ENCODE measurements at places on chromosomes 7 and 10.

DNA sequence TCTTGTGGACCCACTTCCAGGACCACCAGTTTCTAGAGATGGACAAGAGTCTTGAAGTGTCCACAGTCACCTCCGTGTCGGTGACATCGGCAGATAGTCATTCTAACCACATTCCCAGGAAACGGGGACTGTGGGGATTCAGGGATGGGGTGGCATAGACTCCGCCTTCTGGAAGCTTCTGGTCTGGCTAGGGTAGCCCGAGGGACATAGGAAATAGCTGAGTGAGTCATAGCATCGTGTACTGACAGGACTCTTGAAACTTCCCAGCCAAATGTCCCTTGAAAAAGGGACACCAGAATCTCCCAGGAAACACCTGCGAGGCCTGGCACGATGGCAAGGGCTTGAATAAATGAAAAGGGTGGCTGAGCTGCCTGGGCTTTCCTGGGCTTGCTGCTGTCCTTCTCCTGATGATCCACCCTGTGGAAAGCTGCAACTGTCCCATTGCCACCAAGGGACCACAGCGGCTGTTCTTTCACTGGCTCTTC lies 84.1 kb upstream of the LRRC4 start:
- H3K4me1 ChIP-seq, result no peaks in the 10 kb centered on the region
- H3K4me3 ChIP-seq, result no peak overlapping the region
- no peaks in the 10 kb centered on the region for H3K36me3 ChIP-seq
- H3K27me3 ChIP-seq, result no peaks in the 10 kb centered on the region
- DNase-seq, result no peak

GRCh38 chr7:113289140-113289740 lies 170.9 kb upstream of the SMIM30 start:
- no peak overlapping the region for H3K4me3 ChIP-seq
- no peak overlapping the region for H3K27ac ChIP-seq
- no peaks in the 10 kb centered on the region for H3K36me3 ChIP-seq
- H3K27me3 ChIP-seq, result no peaks in the 10 kb centered on the region
- no peaks in the 10 kb centered on the region for H3K4me1 ChIP-seq

DNA sequence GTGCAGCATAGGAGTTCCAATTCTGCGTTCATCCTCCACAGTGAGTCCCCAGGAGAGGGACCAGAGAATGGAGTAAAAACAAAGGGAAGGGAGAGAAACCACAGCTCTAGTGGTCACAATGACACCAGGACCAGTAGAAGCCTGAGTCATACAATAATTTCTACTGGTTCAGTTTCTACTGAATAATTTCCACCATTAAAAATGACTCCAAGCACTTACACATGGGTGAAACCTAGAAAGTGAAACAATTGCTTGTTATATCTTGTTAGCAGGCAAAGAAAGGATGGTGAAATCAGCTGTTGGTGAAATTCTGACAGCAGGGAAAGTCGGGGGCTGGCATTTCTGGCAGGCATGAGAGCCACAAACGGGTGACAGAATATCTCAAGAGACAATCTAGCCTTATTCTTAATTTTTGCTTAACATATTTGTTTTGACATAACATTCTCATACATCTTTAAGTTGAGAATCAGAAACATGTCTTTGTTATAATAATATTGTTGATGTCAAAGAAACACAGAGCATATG lies 1065.8 kb upstream of the C7orf33 start:
- H3K27me3 ChIP-seq, result no peaks in the 10 kb centered on the region
- no peak overlapping the region for H3K4me3 ChIP-seq
- no peaks in the 10 kb centered on the region for H3K4me1 ChIP-seq

GRCh38 chr7:131733604-131734003 lies 177.2 kb upstream of the PODXL start:
- no peak for DNase-seq
- peaks cover 4% of the 10 kb centered on the region for H3K4me1 ChIP-seq
- H3K4me3 ChIP-seq, result no peak overlapping the region
- H3K27ac ChIP-seq, result no peak overlapping the region
- H3K36me3 ChIP-seq, result peaks cover 5% of the 10 kb centered on the region
- H3K27me3 ChIP-seq, result no peaks in the 10 kb centered on the region

DNA sequence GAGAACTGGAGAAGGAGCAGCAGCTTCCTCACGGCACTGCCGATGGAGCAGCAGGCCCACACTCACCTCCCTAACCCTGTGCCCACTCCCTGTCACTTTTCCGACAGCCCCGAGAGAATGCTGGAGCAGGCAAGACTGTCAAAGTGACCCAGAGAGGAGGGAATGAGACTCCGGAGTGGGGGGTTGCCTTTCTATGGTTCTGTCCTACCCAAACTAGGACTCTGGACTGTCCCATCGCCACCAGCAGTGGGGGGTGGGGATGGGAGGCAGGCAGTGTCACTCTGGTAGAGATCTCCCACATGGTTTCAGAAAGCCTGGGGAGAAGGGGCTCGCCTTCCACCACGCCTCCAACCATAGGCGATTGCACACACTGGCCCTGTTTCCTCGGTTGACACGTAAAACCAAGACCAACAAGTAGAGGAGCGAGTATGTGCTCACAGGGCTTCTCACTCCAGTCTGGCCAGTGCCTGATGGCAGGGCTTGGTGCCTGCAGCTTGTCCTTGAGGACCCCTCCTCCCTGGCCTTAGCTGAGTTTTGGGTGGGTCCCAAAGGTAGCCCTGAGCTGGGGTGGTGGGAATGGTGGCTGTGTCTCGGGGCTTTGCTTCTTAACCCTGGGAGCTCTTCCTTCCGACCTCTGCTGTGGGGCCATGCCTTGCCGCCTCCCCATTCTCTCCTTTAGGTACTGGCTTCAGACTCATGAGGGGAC lies 148.5 kb downstream of the PTPN20 start:
- H3K4me1 ChIP-seq, result no peaks in the 10 kb centered on the region
- H3K27me3 ChIP-seq, result no peaks in the 10 kb centered on the region

- no peak overlapping the region for H3K4me3 ChIP-seq
- no peaks in the 10 kb centered on the region for H3K27me3 ChIP-seq
- H3K36me3 ChIP-seq, result no peaks in the 10 kb centered on the region
- H3K4me1 ChIP-seq, result no peaks in the 10 kb centered on the region
- no peak overlapping the region for H3K27ac ChIP-seq
Observed at GRCh38 chr7:73983437-73984164, 44.4 kb upstream of the ELN start.

GRCh38 chr7:115478426-115478825 lies 552.1 kb downstream of the TFEC start:
- H3K27me3 ChIP-seq, result no peaks in the 10 kb centered on the region
- no peak for DNase-seq
- H3K4me3 ChIP-seq, result no peak overlapping the region
- H3K27ac ChIP-seq, result no peak overlapping the region
- H3K4me1 ChIP-seq, result no peaks in the 10 kb centered on the region
- no peaks in the 10 kb centered on the region for H3K36me3 ChIP-seq

DNA sequence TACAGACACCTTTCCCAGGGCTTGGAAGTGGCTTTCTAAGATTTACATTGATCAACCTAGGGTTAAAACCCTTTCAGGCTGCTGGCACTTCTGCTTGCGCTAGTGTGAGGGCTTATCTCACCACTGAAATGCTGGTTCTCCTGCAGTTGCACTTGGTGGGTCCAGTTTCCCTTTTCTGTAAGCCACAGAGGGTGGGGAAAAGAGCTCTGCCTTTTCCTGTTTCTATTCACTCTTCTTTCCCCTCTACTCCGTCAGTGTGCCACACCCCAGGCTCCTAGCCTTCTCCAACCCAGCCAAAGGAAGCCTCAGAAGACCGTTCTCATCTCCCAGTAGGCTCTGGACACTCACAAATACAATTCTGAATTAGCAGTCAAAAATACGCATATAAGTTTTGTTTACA lies 19.0 kb upstream of the CAPZA2 start:
- H3K27ac ChIP-seq, result no peak overlapping the region
- no peak overlapping the region for H3K4me3 ChIP-seq
- no peaks in the 10 kb centered on the region for H3K27me3 ChIP-seq
- DNase-seq, result no peak

- no peak overlapping the region for H3K27ac ChIP-seq
- no peaks in the 10 kb centered on the region for H3K4me1 ChIP-seq
- H3K4me3 ChIP-seq, result no peak overlapping the region
Observed at GRCh38 chr7:19775578-19775977, 2.2 kb upstream of the TMEM196 start.

DNA sequence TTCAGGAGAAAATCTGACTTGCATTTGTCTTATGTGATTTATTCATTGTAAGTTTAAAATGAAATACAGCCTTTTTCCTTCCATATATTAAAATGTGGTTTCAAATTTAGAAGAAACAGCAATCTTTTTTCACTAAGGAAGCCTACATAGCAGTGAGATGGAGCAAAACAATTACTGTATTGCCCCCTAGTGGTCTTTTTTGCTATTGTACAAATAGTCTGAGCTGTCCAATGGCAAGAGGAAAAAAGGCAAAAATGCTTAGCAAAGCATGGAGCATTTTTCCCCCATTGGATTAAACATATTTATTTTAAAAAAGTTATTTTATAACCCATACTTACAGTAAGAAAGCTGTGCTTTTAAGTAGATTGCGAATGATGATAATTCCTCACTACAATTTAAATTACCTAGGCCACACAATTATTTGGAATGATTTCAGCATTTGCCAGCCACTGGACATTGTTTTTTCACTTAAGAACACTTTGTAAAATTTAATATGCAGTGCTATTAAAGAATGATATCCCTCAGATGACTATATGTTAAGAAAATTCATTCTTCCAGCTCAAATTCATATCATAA lies 119.5 kb downstream of the CPED1 start:
- no peak overlapping the region for H3K27ac ChIP-seq
- no peaks in the 10 kb centered on the region for H3K36me3 ChIP-seq
- no peak overlapping the region for H3K4me3 ChIP-seq
- DNase-seq, result no peak
- H3K4me1 ChIP-seq, result no peaks in the 10 kb centered on the region
- H3K27me3 ChIP-seq, result no peaks in the 10 kb centered on the region

DNA sequence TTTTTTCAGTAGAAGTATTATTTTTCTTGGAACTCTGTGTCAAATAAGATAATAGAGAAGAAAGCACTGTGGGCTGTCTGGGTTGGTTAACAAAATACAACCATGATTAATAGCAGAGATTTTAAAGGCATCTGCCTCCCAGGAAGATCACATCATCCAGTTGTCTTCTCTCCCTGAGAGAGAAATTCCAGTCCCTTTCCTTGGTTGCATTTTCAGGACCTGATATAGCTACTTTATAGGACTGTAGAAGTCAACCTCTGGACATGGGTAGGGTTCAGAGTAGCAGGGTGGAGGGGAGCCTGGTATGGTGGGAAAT lies 309.9 kb upstream of the IGFBP3 start:
- H3K27me3 ChIP-seq, result no peaks in the 10 kb centered on the region
- H3K4me3 ChIP-seq, result no peak overlapping the region
- no peak overlapping the region for H3K27ac ChIP-seq
- H3K4me1 ChIP-seq, result no peaks in the 10 kb centered on the region

DNA sequence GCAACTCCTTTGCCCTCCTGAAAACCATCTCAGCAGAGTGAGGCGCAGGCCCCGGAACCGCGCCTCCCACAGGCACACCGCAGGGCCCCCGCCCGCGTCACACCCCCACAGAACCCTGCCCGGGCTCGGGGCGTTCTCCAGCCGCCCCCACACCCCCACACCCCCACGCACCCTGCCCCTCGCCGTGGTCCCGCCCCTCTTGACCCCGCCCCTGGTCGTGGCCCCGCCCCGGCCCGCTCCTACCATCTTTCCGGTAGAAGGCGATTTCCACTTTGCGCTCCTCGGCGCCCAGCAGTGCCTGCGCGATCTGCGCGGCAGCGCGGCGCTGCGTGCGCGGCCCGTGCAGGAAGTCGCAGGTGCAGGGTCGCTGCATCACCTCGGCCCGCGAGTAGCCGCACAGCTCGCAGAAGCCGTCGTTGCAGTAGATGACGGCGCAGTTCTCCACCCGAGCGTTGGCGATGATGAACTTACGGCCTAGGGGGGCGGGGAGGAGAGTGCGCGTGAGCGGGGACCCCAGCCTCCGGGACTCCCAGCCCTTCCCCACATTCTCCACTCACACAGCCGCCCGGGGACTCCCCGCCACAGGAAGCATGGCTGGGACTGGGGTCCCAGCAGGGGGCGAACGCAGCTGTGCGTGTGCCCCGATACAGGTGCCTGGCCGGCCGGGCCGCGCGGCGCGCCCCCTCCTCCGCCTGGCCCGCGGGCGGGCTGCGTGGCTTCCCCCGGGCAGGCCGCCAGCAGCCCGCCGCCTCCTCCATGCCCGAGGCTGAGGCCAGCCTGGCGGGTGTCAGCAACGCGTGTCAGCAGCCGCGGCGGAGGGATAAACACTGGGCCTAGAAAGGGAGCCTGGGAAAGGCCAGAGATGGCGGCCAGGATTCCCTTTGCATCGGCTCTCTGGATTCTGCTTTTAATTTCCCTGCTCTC lies 3.4 kb downstream of the KCNH2 start:
- H3K4me3 ChIP-seq, result peak overlapping the region; percentile 72
- DNase-seq, result peak; percentile 49
- H3K27ac ChIP-seq, result no peak overlapping the region
- peaks cover 7% of the 10 kb centered on the region for H3K27me3 ChIP-seq
- H3K4me1 ChIP-seq, result peaks cover 5% of the 10 kb centered on the region
- no peaks in the 10 kb centered on the region for H3K36me3 ChIP-seq

DNA sequence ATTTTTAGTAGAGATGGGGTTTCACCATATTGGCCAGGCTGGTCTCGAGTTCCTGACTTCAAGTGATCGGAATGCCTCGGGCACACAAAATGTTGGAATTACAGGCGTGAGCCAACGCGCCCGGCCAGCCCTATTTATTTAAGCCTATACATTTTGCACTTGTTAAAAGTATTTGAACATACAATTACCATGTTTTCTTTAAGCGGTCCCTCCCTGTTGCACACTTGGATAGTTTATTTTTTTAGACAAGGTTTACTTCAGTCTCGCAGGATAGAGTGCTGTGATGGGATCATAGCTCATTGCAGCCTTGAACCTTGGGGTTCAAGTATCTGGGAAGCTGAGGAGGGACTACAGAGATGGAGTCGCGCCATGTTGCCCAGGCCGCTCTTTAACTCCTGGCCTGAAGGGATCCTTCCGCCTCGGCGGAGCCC lies 35.7 kb upstream of the SRRM3 start:
- H3K4me1 ChIP-seq, result no peaks in the 10 kb centered on the region
- peak overlapping the region; percentile 19 for H3K27ac ChIP-seq
- H3K4me3 ChIP-seq, result peak overlapping the region; percentile 76
- H3K36me3 ChIP-seq, result no peaks in the 10 kb centered on the region
- H3K27me3 ChIP-seq, result no peaks in the 10 kb centered on the region

DNA sequence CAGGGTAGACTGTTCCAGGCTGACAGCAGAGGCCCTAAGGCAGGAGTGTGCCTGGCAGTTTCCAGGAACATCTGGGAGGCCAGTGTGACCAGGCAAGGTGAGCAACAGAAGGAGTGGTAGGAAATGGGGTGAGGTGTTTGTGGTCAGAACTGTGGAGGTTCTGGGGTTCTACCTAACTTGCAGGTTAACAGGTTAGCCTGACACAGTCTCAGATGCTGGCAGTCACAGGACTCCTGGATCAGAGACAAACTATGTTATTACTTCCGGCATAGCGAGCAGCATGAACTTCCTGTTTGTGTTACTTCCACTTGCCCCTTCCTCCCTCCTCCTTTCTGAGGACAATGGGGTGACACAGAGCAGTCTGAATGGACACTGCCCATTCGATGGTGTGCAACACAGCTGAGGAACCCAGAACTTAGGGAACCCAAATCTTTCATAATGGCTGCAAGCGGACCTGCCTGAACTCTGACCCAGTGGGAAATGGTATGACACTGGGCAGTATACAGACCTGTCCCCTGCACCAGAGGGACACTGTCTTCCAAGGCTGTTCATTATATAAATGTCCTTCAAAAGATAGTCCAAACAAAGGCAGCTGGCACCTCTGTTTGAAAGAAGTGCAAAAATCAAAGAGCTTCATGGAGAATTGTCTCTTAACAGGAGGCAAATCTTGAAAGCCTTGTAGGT lies 3.9 kb upstream of the SAR1A start:
- no peak for DNase-seq
- H3K27me3 ChIP-seq, result no peaks in the 10 kb centered on the region
- H3K27ac ChIP-seq, result no peak overlapping the region
- no peaks in the 10 kb centered on the region for H3K4me1 ChIP-seq
- H3K36me3 ChIP-seq, result no peaks in the 10 kb centered on the region
- no peak overlapping the region for H3K4me3 ChIP-seq

Measured in H9 (cell line).